ENCODE measurements at places on chromosomes 4 and X.

DNA sequence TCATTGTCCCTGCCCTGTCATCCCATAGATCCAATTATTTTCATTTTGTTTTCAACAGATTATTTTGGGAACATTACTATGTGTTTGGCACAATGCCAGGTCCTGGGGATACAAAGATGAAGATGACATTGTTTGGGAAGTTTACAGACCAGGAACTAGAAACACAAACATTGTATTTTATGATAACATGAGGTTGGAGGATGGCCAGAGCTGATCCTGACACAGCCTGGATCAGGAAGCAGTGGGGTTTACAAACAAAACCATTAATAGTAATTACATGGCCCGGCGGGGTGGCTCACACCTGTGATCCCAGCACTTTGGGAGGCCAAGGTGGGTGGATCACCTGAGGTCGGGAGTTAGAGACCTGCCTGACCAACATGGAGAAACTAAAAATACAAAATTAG, 29.9 kb downstream of the CLRN2 start:
- DNase-seq: no peak

DNA sequence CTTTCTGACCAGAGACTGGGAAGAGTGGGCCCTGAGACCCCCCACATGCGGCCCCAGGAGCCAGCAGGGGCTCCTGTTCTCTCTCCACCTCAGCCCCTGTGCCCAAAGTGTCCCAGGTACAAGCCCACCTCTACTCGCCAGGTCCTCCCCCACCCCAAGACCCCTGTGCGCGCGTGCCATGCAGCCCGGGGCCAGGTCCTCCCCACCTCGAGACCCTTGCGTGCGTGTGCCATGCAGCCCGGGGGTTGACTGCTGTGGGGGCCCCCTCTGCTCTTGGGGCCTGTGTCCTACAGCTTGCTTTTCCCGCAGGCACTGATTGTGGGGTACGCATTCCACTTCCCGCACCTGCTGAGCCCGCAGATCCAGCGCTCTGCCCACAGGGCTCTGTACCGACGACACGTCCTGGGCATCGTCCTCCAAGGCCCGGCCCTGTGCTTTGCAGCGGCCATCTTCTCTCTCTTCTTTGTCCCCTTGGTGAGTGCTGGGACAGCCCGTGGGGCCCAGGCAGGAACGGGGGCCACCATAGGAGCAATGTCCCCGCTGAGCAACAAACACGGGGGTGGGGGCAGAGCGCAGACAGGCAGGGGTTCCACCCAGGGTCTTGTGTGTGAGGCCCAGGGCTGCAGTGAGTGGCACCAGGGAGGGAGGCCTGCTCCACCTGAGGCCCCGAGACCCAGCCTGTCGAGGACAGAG, 20.3 kb downstream of the DGKQ start:
- no peak for DNase-seq

GRCh38 chr4:4491396-4491893, 50.4 kb downstream of the STX18 start:
- DNase-seq: no peak

DNA sequence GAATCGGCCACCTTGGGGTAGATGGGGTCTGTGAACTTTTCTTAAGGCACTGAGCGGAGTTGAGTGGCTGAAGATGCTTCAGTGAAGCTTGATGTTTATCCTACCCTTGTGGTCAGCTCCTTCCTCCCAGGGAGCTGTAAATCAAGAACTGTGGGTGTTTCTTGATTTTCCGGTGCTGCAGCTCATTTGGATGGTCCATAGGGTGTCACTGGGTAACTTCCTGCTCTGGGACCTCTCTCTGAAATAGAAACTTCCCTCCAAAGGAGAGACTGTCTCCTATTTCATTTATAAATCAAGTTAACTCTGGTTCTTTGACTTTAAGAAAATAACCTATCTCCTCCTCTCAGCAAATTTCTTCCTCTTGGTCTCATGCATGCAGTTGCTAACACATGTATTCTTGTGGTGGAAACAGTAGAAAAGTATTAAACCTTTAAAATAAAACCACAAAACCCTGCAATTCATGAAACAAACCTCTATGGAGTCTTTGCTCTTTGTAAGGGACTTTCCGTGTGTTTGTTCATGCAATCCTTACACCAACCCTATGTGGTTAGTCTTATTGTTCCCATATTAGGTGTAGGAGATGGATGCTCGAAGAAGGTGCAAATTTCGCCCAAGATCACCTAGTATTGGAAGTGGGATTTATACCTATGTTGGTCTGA, 110.3 kb downstream of the SHROOM3 start:
- no peak for DNase-seq

GRCh38 chrX:111521169-111521568, 9.7 kb downstream of the SERTM2 start:
- no peak for DNase-seq

Data from D721Med (cell line).